ENCODE measurements at places on chromosomes 13 and 19.

- no peak for DNase-seq
Measured at GRCh38 chr13:46303742-46304385, 83.2 kb downstream of the RUBCNL start.

- no peak for DNase-seq
Measured at GRCh38 chr13:20514866-20515265, 10.8 kb downstream of the CRYL1 start.

DNA sequence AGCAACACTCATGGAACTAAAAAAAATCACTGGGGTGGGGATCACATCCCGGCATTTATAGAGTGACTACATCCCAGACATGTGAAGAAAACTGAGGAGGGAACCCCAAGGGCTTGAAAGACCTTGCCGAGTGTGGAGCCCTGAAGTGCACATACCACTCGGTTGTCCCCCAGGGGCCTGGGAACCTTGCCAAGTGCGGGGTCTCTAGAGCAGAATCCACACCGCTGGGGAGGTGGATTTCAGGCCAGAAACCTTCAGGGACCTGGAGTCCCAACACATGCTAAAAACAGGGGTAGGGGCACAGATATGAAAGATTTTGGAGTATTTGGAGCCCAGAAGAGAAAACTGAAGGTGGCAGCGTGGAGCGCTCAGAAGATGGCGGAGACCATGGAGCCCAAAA lies 35.2 kb downstream of the ERICH4 start:
- no peak for DNase-seq

GRCh38 chr13:98866882-98867281 lies 111.0 kb downstream of the DOCK9 start:
- no peak for DNase-seq

DNA sequence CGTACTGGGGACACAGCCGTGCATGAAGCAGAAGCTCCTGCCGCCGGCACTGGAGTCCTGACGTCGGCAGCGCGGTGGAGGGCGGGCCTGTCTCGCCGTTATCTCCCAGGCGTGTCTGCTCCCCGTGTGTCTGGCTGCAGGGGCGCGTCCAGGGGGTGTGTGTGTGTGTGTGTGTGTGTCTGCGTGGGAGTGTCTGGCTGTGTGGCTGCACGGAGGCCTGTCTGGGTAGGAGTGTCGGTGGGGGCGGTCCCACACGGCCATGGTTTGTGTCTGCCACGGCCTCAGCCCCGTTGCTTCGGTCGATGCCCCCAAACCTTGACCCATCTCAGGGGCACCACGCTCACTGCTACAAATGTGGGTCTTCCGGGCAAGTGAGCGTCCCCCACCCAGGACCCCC lies 18.3 kb downstream of the ARID3A start:
- no peak for DNase-seq

DNA sequence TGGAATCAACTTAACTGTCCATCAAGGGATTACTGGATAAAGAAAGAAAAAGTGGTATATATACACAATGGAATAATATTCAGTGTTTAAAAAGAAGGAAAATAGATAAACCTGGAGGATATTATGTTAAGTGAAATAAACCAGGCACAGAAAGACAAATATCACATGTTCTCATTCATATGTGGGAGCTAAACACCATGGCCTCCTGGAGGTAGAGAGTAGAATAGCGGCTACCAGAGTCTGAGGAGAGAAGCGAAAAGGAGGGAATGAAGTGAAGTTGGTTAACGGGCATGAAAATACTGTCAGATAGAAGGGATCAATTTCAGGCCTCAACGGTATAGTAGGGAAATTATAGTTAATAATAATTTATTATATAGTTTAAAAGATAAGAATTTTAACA lies 147.5 kb upstream of the OBI1 start:
- no peak for DNase-seq

- no peak for DNase-seq
Measured at GRCh38 chr13:34469196-34469986, 472.7 kb upstream of the NBEA start.

GRCh38 chr19:9597027-9597426 lies 12.7 kb upstream of the ZNF121 start:
- DNase-seq = no peak

GRCh38 chr13:45779901-45780300 lies 71.7 kb downstream of the SIAH3 start:
- DNase-seq = no peak

DNA sequence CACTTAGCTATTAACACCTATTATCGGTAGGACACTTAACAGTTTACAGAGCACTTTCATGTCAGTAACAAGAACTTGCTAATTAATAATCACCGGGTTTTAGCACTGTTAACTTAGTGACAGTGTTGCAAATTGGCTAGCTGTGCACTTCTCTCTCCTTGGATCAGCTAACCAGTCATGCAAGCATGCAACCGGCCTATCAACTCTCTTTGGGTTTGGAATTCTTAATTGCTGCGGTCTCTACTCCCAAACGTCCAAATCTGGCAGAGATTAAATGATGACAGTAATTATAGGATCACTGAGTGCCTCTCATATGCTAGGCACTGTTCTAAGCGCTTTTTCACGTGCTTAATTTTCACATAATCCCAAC lies 1.2 kb downstream of the EPS15L1 start:
- no peak for DNase-seq

DNA sequence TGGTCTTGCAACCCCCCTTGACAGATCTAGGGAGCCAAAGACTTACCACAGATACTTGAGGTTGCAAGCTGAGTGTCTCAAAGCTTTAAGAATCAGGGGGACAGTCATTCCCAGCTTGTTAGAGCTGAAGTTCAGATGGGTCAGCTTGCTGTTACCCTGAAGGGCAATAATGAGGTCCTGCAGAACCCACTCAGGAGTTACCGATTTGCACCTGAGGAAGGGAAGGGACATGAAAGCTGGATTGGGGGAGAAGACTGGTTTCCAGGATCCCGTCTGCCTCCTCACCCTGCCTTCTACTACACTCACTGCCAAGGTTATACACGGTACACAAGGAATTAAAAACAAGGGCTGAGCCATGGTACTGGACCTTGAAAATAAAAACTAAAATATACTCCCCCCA lies 24.4 kb downstream of the NLRP13 start:
- DNase-seq = no peak

GRCh38 chr13:62194371-62194770 lies 778.7 kb upstream of the PCDH20 start:
- no peak for DNase-seq

- no peak for DNase-seq
Measured at GRCh38 chr13:105969761-105970160, 565.7 kb downstream of the EFNB2 start.

DNA sequence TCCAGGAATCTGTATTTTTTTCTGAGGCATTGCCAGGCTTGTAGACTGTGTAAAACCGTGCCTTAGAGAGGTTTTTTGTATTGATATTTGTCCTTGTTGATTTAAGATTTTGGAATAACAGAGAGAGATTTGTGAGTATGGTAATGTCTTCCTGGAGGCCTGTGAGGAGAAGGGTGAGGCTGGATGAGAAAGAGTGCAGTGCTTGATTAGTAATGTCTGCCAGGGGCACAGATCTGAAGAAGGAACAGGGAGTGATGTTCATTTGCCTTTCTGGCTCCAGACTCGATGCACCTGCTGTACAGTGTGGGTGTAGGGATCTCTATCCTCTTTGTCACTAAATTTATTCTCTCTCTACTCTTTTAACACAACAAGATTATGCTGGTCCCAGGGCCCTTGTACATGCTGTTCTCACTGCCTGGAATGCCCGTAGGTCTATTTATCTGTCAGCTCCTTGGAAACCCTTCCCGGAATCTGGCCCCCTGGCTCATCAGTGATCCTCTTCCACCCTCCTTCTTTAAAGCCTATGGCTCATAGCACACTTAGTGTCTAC lies 4.2 kb downstream of the FIZ1 start:
- DNase-seq = no peak

- no peak for DNase-seq
Measured at GRCh38 chr13:63843766-63844699, 2428.4 kb upstream of the PCDH20 start.

DNA sequence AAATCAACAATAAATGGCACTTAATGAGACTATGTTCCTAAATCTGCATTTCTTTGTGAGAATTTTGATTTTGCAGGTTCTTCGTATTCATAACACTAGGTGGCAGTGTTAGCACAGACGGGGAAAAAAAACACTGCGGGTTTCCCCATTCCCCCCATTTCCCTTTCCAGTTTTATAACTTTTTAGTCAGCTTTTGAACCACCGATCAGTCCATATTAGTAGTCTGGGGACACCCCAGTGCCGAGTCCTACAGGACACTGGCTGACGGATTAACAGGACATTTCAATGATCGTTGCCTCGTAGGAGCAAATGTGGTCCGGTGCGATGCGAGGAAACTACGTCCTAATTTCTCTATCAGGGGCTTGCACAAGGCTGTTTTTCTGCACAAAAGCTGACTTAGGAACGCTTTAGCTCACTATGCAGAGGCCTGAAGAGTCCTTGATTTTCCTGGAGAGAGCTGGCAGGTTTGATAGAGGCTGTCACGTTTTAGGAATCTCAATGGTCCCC lies 234.3 kb downstream of the LMO7 start:
- DNase-seq = no peak

DNA sequence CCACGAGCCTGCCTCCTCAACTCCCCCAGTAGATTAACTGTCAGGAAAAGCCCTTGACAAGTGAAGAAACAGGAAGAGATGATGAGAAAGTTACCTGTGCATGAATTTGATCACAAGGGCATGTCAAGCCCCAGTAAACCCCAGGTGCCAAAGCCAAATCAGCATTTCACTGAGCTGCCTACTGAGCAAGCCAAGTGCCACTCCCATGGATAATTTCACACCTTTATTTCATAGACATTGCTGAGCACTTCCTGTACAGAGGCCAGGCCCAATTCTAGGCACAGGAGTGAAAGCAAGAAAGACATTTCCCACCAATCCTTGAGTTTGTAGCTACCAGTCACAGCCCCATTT lies 2.4 kb downstream of the GADD45GIP1 start:
- DNase-seq = no peak

DNA sequence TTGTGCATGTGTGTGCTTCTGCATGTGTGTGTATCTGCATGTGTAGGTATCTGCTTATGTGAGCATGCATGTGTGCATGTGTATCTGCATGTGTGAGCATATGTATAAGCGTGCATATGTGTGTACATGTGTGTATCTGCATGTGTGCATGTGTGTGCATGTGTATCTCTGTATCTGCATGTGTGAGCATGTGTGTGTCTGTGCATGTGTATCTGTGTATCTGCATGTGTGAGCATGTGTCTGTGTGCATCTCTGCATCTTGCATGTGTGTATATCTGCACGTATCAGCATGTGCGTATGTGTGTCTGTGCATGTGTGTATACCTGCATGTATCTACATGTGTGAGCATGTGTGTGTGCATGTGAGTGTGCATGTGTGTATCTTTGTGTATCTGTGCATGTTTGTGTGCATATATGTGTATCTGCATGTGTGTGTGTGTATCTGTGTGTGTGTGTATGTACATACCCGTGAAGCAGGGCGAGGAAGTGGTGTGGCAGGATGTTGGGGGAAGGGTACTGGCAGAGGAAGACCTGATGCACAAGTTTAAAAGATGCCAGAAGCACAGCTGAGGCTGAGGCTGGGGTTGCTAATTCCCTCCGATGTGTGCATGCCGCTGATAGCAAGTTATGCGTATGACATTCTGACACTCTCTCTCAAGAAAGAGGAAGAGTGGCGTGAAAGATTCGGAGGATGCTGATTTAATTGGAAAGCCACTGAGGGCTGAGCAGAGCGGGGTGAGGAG lies 64.2 kb downstream of the TEX29 start:
- no peak for DNase-seq

- DNase-seq = no peak
Measured at GRCh38 chr19:35459414-35460082, 11.5 kb downstream of the FFAR2 start.

GRCh38 chr19:32337084-32337808 lies 8.2 kb upstream of the ZNF507 start:
- no peak for DNase-seq

GRCh38 chr19:56324436-56324835 lies 9.8 kb upstream of the ZSCAN5A start:
- no peak for DNase-seq

DNA sequence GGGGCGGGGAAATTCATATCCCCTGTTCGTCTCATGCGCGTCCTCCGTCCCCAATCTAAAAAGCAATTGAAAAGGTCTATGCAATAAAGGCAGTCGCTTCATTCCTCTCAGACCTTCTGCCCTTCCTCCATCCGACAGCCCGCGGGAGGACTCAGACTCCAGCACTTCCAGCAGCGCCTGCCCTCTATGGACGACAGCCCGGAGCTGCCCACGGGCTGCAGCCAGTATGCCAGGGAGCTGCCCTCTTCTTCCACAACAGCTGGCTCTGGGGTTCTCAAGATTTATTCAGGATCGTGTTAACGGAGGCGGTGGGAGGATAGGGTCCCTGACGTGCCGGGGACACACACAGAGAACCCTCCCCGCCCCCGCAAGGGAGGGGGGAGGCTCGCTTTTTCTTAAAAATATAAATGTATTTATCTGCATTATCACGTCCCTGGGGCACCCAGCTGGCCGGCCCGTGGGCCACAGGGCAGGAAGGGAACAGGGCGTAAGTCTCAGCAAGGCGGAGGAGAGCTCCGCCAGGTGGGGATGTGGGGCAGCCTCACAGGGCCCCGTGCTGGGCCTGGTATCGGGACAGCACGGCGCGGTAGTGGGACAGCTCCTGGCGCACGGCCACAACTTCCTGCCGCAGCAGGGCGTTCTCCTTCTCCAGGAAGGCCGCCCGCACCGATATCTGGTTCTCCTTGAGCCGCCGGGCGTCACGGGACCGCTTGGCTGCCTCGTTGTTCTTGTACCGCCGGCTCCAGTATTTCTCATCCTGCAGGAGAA lies 6.7 kb downstream of the DBP start:
- no peak for DNase-seq

- no peak for DNase-seq
Measured at GRCh38 chr19:10936661-10937084, 8.1 kb downstream of the TIMM29 start.

- no peak for DNase-seq
Measured at GRCh38 chr13:48491423-48492095, 41.3 kb downstream of the RCBTB2 start.

DNA sequence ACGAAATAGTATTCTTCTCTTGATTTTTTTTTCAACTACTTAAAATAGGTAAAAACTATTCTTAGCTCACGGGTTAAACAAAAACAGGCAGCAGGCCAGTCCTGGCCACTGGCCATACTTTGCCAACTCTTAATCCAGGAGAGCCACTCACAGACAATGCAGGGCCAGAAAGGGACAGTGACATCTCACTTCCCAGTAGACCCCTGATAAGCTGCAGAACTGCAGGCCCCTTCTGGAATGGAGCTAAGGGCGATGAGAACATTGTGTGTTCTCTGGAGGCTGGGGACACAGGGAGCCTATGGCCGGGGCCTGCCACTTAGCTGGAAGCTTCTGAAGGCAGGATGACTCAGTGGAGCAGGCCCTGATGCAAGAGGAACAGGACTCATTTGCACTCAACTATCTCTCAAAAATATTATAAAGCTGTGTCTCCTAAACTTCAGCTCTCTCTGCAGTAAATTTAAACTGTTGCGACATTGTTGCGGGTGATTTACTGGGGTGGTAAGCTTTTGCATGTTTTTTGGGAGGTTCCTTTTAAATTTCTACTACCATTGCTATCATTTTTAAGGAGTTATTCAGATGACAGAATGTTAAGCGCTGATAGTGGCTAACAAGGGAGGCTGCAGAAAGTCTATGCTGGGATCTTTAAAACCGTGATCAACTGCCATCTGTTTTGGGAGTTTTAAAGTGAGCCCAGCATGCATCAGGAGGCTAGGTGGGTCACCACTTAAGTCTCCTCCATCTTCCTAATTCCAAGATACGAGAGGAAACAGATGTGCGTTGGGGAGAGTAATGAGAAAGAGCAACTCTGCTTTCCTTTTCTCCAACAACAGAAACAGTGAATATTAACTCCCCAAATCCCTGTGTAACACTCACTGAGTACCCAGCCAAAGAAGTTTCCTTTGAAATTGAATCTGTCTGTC lies 33.2 kb upstream of the KATNAL1 start:
- DNase-seq = no peak

GRCh38 chr13:112060282-112060830 lies 6.6 kb upstream of the SOX1 start:
- DNase-seq = no peak

Data from stimulated activated CD4-positive, alpha-beta T cell treated with anti-CD3 and anti-CD28 coated beads, Interleukin-4, amount 100 ng/mL, for 4 hours (primary cell).